Stimulated activated CD4-positive, alpha-beta T cell treated with anti-CD3 and anti-CD28 coated beads, Interleukin-4, amount 100 ng/mL, for 4 hours (primary cell): ENCODE measurements at places on chromosomes 3 and 15.

- no peak for DNase-seq
Observed at GRCh38 chr3:37594873-37595783, 266.6 kb upstream of the CTDSPL start.

DNA sequence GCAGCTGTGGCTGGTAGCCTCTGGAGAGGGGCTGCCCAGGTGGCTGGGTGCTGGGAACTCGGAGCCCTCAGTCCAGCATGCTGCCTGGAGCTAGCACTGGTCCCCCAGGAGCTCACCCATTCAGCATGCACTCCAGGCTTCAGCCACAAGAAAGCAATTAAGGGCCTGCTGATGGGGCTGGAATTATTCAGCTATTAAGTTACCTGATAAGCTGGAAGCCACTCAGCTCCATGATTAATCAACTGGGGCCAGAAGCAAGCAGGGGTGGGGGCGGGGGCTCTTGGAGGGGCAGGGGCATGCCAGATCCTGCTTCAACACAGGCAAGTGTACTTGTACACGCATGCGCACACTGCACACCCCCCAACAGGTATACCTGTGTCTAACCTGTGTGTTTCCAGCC, 22.1 kb upstream of the TMEM115 start:
- DNase-seq: no peak

GRCh38 chr15:50106457-50106856, 12.6 kb downstream of the ATP8B4 start:
- no peak for DNase-seq

GRCh38 chr3:102348904-102349303, 85.9 kb upstream of the ZPLD1 start:
- no peak for DNase-seq

DNA sequence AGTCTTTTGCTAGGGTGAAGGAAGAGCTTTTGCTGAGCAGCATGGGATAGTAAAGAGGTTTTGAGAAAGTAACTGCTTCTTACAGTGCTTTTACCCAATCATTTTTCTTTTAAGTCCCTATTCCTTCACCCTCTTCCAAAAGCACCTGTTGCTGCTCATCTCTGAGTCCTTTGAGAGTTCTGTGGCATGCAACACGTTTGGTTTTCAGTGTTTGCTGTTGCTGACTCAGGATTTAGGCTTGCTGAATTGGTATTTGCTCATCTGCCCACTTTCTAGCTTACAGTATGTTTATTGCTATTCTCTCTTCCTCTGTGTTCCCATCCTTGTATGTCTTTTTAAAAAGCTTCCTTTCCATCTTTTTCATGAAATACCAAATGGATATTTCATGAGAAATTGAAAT, 55.9 kb upstream of the THRB start:
- DNase-seq: no peak

DNA sequence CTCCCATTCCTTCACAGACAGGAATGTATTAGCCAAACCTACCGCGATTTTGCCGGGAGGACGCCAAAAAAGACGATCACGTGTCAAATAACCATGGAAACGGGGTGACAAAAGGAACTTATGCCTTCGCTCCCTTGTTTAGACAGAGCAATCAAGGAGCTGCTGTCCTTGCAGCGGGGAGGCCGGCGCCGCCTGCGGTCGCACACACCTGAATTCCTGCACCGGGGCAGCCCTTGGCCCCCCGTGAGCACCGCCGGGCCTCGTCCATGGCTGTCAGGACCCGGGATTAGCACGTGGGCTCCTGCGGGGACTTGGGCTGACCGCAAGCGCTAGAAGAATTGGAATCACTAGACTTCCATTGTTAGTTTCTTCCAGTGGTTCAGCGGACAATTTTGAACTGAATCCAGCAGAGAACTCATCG, 193.1 kb downstream of the SHQ1 start:
- DNase-seq: no peak

DNA sequence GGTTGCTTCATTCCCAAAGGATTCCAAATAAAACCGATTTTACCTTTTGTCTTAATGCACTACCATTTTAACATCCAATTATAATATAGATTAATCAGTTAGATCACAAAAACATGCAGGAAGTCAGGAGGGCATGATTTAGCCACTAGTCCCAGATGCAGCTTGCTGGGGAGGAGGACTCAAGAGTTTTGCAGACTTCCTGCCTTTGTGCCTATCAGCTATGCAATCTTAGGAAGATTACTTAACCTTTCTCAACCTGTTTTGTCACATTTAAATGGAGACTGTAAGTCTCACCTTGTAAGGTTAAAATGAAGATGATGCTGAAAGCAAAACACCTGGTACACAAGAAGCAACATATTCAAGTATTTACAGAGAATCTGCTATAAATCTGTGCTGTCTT, 242.4 kb upstream of the GOLIM4 start:
- no peak for DNase-seq

DNA sequence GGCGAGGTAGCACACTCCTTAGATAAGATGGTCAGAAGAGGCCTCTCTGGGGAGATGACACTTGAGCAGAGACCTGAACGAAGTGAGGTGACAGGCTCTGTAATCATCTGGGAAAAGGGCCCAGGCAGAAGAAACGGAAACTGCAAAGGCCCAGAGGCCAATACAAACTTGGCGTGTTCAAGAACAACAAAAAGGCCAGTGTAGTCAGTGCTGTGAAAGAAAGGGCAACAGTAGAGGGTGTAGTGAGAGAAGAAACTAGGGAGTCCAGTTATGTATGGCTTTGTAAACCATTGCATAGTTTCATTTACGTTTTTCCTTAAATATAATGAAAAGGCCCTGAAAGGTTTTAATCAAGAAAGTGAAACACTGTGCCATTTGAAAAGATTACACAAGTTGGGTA, 31.8 kb downstream of the PLD1 start:
- no peak for DNase-seq

GRCh38 chr3:64870876-64871646, 183.3 kb upstream of the ADAMTS9 start:
- no peak for DNase-seq

GRCh38 chr3:115218859-115219258, 71.8 kb upstream of the ZBTB20 start:
- no peak for DNase-seq

DNA sequence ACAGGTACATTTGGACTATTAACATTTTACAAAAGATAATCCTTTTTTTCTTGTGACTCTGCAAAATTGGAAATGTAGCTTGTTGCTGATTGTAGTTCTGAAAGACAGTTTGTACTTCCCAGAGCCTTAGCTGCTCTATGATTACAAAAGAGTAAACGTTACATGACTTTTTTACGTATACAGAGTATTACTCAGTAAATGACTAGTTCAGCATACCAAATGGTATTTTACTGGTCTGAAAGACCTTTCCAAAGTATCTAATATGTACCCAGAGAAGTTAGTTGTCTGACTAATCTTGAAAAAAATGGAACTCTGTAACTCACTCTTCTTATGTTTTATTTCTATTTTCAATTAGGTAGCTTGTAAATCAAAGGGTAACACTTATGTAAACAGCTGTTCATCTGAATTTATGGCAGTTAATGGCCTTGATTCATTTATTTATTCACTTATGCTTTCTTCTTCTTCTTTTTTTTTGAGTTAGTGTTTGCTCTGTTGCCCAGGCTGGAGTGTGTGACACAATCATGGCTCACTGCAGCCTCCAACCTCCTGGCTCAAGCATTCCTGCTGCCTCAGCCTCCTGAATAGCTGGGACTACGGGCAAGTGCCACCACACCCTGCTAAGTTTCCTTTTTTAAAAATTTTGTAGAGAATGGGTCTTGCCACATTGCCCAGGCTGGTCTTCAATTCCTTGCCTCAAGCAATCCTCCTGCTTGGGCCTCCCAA, 151.7 kb downstream of the C3orf38 start:
- DNase-seq: no peak

- DNase-seq: no peak
Observed at GRCh38 chr3:177440456-177441104, 243.3 kb upstream of the TBL1XR1 start.

GRCh38 chr15:98217356-98217755, 256.9 kb downstream of the ARRDC4 start:
- DNase-seq: no peak

DNA sequence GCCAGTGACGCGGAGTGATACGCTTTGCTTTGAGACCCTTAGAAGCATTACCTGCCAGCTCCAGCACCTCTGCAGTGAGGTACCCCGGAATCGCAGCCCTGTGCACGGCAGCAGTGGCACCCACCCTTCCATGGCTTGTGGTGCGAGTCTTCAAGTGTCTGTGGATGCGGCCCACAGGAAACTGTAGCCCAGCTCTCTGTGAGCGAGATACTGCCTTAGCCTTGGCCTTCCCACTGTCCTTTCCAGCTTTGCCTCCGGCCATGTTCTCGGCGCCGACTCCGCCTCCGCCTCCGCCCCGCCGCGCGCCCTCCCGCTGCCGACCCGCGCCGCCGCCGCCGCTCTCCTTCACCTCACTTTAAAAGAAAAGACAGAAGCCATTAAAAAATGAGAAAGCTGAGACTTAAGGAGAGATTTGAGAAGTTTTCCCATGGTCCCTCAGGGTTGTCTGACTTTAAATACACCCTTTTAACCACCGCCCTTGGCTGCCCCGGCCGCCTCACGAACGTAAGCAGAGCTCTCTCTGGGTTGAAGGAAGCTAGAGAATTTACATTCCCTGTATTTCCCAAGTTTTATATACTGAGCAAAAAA, 78.5 kb upstream of the FAM174B start:
- peak; percentile 8 for DNase-seq

DNA sequence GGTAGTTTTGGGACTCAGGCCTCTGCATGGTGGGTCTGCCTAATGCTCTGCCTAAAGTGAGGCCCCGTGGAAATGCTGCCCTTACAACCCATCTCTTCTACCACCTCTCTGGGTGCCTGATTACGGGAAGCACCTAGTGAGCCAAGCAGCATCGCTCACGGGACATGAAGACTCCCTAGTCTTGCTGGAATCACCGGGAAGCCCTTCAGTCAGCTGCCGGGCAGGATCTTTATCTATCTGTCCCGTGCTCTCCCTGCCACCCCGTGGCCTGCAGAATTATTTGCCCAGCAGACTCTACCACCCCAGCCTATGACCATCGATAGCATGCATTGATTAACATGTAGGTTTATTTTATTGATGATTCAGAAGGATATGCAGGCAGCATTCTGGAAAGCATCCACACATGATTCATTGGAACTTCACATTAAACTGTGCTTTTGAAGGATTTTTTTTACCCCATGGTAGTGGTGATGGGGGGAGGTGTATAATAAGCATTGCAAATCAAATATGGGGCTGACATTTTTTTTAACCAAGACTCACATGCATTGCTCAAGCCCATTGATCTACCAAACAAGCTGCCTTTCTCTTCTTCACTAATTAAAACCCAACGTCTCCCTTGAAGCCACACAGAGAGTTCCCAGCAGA, 63.1 kb downstream of the ATP2B2 start:
- no peak for DNase-seq

DNA sequence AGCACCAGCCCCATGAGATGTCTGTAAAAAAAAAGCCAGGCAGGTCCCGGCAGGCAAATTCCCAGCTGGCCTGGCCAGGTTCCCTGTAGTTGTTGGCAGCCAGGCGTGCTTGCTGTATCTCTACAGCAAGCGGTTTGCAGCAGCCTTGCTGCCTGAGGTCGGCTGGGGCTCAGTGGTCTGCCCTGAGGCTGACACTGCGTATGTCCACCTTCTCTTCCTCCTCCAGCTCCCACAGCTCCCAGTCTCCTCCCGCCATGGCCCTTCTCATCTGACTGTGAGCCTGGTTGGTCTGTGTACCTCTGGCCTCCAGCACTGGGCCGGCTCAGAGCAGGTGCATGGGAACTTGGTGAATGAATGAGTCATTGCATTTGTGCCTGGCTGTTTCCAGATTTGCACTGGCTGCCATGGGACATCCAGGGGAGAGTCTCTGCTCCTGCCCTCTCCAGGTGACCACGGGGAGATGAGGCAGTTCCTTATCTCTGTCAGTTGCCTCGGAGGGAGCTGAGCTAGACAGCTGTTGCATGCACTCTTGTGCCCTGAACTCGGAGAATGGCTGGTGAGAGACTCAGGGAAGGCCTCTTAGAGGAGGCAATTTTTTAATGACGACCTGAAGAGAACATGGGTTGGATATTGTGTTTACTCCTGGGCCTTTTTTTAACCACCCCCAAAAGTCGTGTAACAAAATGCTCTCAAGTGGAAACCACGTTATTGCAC, 43.0 kb downstream of the SPSB4 start:
- DNase-seq: no peak

GRCh38 chr15:32717426-32718226, at the start of gene GREM1:
TSS of gene GREM1 (plus strand) at chr15:32718004. CDS start at chr15:32730691, 12,687 bp downstream.
- no peak for DNase-seq

DNA sequence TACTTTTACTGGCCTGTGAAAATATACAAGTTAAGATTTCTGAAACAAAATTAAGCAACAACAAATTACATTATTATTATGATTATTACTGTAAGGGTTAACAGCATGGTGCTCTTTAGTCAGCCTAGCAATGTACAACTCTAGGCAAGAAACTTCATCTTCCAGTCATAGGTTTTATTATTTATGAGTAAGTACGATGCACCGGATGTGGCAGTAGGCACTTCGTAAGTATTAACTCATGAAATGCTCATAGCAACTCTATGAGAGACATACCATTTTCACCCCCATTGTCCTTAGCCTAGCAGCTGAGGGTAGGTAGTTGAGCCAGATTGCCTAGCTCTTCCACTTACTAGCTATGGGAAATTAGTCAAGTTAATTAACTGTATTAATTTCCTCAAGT, 68.0 kb upstream of the PTPRG start:
- no peak for DNase-seq

- DNase-seq: no peak
Observed at GRCh38 chr3:77690284-77690845, 650.5 kb downstream of the ROBO2 start.

DNA sequence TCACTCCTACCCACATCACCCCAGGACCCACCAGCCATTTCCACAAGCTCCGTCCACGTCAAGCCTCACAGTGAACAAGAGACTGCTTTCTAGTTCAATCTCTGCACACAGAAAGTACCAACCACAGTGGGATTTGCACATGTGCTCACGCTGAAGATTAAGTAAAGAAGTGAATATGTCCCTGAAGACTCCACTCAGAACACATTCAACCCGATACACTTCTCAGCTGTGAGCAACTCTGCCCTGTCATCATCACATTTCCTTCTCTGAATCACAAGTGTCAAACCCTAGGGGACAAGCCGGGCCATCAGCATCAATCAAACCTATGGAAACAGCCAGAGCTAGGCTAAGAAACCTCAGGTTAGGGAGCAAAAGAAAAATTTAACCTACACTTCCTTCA, 1.9 kb downstream of the STIMATE start:
- no peak for DNase-seq

DNA sequence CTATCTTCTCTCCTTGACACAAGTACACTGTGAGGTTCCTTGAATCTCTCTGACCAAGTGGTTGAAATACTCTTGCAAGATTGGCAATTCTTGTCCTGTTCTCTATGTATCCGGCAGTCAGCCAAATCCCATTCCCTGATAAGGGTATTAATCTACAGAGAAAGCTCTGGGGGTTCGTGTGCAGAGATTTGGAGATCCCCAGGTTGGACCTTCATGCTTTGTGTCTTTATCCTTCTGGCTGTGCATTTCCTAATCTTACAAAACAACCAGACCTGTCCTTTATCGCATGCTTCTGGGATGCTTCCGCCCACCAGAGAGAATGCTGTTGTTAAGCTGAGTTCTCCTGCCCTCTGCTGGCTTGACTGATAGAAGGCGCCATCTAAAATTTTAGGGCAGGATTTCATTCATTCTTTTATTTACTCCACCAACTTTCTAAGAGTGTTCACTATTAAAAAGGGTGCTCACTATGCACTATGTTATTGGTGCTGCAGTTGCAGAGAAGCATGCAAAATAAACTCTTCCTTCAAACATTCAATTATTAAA, 8.6 kb upstream of the SST start:
- no peak for DNase-seq

GRCh38 chr15:31275331-31276262, 51.0 kb upstream of the KLF13 start:
- DNase-seq: no peak
